ENCODE measurements at places on chromosomes 7 and 10. TPM values are rescaled to one million over a fixed set of nuclear protein-coding genes. Genes with fewer than 3 reads are reported as not detected.
A peak's percentile ranks its signal among the peaks of the same experiment; 100 is the strongest.

GRCh38 chr10:130958003-130958402, 353.5 kb downstream of the TCERG1L start:
- no peak overlapping the region for H3K27ac ChIP-seq
- no peaks in the 10 kb centered on the region for H3K27me3 ChIP-seq
- DNase-seq, result no peak
- no peak overlapping the region for H3K4me3 ChIP-seq
- H3K4me1 ChIP-seq, result no peaks in the 10 kb centered on the region

DNA sequence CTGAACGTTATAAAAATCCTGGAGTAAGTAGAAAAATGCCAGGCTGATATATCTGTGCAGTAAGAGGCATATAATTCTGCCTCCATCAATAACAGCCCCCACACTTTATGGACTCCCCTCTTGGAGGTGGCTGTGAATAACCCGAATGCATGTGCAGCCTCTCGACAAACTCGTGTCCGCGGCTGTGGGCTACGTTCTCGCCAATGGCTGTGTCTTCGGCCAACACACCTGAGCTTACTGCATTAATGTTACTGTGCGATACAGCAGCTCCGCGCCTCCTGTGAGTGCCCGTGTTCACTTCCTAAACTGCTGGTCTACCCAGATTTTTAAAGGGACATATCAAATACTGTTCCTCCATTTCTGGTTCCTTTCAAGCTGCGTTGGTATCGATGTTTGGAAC, 209.4 kb downstream of the ADARB2 start:
- no peaks in the 10 kb centered on the region for H3K27me3 ChIP-seq
- no peaks in the 10 kb centered on the region for H3K36me3 ChIP-seq
- no peak overlapping the region for H3K27ac ChIP-seq
- no peak for DNase-seq
- H3K4me3 ChIP-seq, result no peak overlapping the region

GRCh38 chr7:122643250-122643649, 55.7 kb downstream of the RNF133 start:
- H3K4me1 ChIP-seq, result no peaks in the 10 kb centered on the region
- no peaks in the 10 kb centered on the region for H3K27me3 ChIP-seq
- no peak overlapping the region for H3K27ac ChIP-seq
- H3K4me3 ChIP-seq, result no peak overlapping the region
- no peak for DNase-seq
- H3K36me3 ChIP-seq, result no peaks in the 10 kb centered on the region

GRCh38 chr10:62456611-62457101, 82.5 kb downstream of the ZNF365 start:
- DNase-seq, result peak; percentile 37
- no peak overlapping the region for H3K4me3 ChIP-seq
- H3K36me3 ChIP-seq, result no peaks in the 10 kb centered on the region
- no peaks in the 10 kb centered on the region for H3K27me3 ChIP-seq
- peaks cover 9% of the 10 kb centered on the region for H3K4me1 ChIP-seq

- DNase-seq, result no peak
- no peak overlapping the region for H3K27ac ChIP-seq
- no peaks in the 10 kb centered on the region for H3K27me3 ChIP-seq
- no peaks in the 10 kb centered on the region for H3K36me3 ChIP-seq
Measured at GRCh38 chr7:105674200-105674920, 93.1 kb upstream of the EFCAB10 start.

GRCh38 chr7:73865738-73866445, 4.9 kb downstream of the TMEM270 start:
- no peak overlapping the region for H3K4me3 ChIP-seq
- H3K36me3 ChIP-seq, result no peaks in the 10 kb centered on the region
- peak; percentile 72 for DNase-seq
- H3K4me1 ChIP-seq, result peaks cover 5% of the 10 kb centered on the region

- H3K27ac ChIP-seq, result peak overlapping the region; percentile 73
- no peaks in the 10 kb centered on the region for H3K27me3 ChIP-seq
- H3K4me3 ChIP-seq, result no peak overlapping the region
- DNase-seq, result peak; percentile 87
Measured at GRCh38 chr10:125060482-125060825, 99.9 kb downstream of the CTBP2 start.

- no peaks in the 10 kb centered on the region for H3K27me3 ChIP-seq
- H3K36me3 ChIP-seq, result no peaks in the 10 kb centered on the region
- H3K4me3 ChIP-seq, result no peak overlapping the region
- peak; percentile 22 for DNase-seq
- no peak overlapping the region for H3K27ac ChIP-seq
Measured at GRCh38 chr7:40105879-40106473, 28.4 kb downstream of the MPLKIP start.

- no peak overlapping the region for H3K4me3 ChIP-seq
- H3K27ac ChIP-seq, result peak overlapping the region; percentile 35
- no peaks in the 10 kb centered on the region for H3K36me3 ChIP-seq
- no peaks in the 10 kb centered on the region for H3K4me1 ChIP-seq
- no peaks in the 10 kb centered on the region for H3K27me3 ChIP-seq
- no peak for DNase-seq
Measured at GRCh38 chr7:82110146-82110840, 333.3 kb downstream of the CACNA2D1 start.

GRCh38 chr10:8661886-8662285, 607.4 kb downstream of the GATA3 start:
- H3K27me3 ChIP-seq, result no peaks in the 10 kb centered on the region
- no peaks in the 10 kb centered on the region for H3K4me1 ChIP-seq
- no peak overlapping the region for H3K27ac ChIP-seq
- no peak for DNase-seq
- H3K4me3 ChIP-seq, result no peak overlapping the region

DNA sequence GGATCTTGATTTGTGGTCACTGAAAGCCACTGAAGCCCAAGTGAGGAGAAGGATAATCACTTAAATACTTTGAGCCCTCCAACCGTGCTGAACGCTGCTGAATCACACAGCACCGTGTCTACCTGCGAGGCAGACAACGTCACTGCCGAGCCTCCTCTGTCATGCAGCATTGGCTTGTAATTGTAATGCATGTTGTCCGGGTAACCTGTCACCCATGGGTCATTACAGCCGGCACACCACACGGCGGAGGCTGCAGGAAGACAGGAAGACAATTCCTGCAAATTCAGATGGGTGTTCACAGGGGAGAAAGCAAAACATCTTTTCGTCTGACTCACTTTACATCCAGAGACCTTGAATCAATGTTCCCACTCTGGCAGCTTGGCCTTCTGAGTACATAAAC, 546.1 kb upstream of the FOXK1 start:
- H3K4me3 ChIP-seq, result no peak overlapping the region
- no peaks in the 10 kb centered on the region for H3K27me3 ChIP-seq
- DNase-seq, result no peak
- no peaks in the 10 kb centered on the region for H3K4me1 ChIP-seq
- H3K36me3 ChIP-seq, result no peaks in the 10 kb centered on the region
- H3K27ac ChIP-seq, result no peak overlapping the region

DNA sequence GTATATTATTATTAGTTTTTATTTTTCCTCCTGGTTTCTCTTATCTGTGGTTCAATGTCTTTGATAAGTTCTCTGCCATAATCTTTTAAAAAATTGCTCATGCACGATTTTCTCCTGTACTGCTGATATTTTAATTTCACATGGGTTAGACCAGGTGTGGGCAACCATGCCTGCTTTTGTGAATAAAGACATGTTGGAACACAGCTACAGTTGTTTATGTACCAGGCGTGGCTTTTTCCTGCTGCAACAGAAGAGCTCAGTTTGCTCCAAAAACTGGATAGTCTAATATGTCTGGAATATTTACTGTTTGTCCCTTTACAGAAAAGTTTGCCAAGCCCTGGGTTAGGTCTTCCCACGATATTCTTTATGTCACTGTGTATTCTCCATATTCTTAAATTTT, 105.2 kb downstream of the VWC2 start:
- no peaks in the 10 kb centered on the region for H3K36me3 ChIP-seq
- H3K27me3 ChIP-seq, result no peaks in the 10 kb centered on the region
- no peak for DNase-seq
- H3K27ac ChIP-seq, result no peak overlapping the region
- H3K4me3 ChIP-seq, result no peak overlapping the region
- H3K4me1 ChIP-seq, result no peaks in the 10 kb centered on the region

DNA sequence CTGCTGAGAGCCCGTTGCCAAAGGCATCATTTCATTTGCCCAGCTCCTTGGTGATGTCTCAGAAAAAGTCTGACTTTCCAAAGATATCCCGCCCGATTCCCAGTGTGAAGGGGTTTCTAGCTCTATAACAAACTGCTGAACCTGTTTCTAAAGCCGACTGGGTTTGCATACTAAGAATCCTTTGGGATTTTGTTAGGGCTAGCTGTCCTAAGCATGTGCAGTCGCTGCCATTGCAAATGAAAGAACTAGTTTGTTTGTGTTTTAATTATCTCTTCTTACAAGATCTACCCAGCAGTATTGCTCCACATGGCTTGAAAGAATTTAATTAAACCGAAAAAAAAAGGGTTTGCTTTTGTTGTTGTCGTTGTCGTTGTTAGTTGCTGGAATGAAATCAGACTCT, 476.6 kb downstream of the GATA3 start:
- H3K4me3 ChIP-seq, result no peak overlapping the region
- no peak overlapping the region for H3K27ac ChIP-seq
- H3K27me3 ChIP-seq, result no peaks in the 10 kb centered on the region
- H3K4me1 ChIP-seq, result no peaks in the 10 kb centered on the region

- H3K27ac ChIP-seq, result no peak overlapping the region
- H3K36me3 ChIP-seq, result no peaks in the 10 kb centered on the region
- DNase-seq, result no peak
- H3K4me1 ChIP-seq, result peaks cover 18% of the 10 kb centered on the region
- H3K4me3 ChIP-seq, result no peak overlapping the region
- H3K27me3 ChIP-seq, result no peaks in the 10 kb centered on the region
Measured at GRCh38 chr7:24730018-24730369, 27.3 kb downstream of the GSDME start.

DNA sequence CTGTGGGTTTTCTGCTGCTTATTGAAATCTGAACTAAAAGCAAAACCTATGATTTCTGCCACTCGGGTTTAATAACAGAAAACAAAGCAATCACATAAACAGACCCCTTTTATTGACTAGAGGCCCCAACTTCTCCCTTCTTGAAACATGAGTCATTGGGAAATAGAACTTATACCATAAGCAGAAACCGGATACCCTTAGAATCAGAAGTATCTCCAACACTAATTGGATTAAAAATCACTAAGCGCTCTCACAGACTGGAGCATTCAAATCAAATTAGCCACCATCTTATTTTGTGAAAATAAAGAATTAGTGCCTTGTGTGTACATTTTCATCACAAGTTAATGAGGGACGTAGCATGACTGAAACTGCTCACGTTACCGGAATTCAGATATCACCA, 206.9 kb downstream of the WDR11 start:
- no peaks in the 10 kb centered on the region for H3K4me1 ChIP-seq
- DNase-seq, result no peak
- no peak overlapping the region for H3K4me3 ChIP-seq
- H3K27me3 ChIP-seq, result no peaks in the 10 kb centered on the region
- H3K36me3 ChIP-seq, result no peaks in the 10 kb centered on the region

- H3K27ac ChIP-seq, result no peak overlapping the region
- H3K4me1 ChIP-seq, result no peaks in the 10 kb centered on the region
- no peaks in the 10 kb centered on the region for H3K27me3 ChIP-seq
- no peak overlapping the region for H3K4me3 ChIP-seq
- no peak for DNase-seq
- no peaks in the 10 kb centered on the region for H3K36me3 ChIP-seq
Measured at GRCh38 chr10:58886406-58886805, 290.0 kb upstream of the PHYHIPL start.

DNA sequence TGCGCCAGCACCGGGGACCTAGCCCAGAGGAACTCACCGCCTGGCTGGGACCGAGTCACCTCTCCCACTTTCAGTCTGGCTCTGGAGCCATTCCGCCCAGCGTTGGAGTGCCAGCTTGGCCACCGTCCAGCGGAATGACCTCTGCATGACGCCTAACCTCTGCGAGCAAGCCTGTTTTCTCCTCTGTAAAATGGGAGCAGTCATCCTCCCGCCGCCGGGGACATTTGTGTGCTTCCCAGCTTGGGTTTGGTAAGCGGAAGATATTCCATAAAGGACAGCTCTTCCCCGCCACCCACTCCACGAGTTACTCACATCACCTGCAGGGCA, 1.3 kb upstream of the ZCCHC24 start:
- peaks cover 12% of the 10 kb centered on the region for H3K4me1 ChIP-seq
- H3K27ac ChIP-seq, result peak overlapping the region; percentile 95
- DNase-seq, result peak; percentile 32
- peak overlapping the region; percentile 44 for H3K4me3 ChIP-seq
- H3K36me3 ChIP-seq, result peaks cover 2% of the 10 kb centered on the region

GRCh38 chr10:133292919-133293809, 15.5 kb downstream of the TUBGCP2 start:
- no peaks in the 10 kb centered on the region for H3K27me3 ChIP-seq
- H3K4me1 ChIP-seq, result peaks cover 13% of the 10 kb centered on the region
- no peak overlapping the region for H3K4me3 ChIP-seq
- H3K27ac ChIP-seq, result peak overlapping the region; percentile 54
- DNase-seq, result peak; percentile 60

GPR15LG gene
- not detected for total RNA-seq

CPED1 gene
- total RNA-seq, result 196 TPM

PTPRZ1 gene
- total RNA-seq, result not detected

COL17A1 gene
- under 0.01 TPM for total RNA-seq

H2BK1 gene
- total RNA-seq, result not detected

NEUROG3 gene
- not detected for total RNA-seq

CELF2 gene
- 25.1 TPM for total RNA-seq

NKX2-3 gene
- not detected for total RNA-seq

GLI3 gene
- 6.4 TPM for total RNA-seq

IDI2 gene
- not detected for total RNA-seq

PNLIPRP2 gene
- not detected for total RNA-seq

PLEKHS1 gene
- total RNA-seq, result not detected
